NCI-H187 treated with DMSO at 0.1 percent for 48 hours (cell line): ENCODE measurements at places on chromosomes 13 and 19.

DNA sequence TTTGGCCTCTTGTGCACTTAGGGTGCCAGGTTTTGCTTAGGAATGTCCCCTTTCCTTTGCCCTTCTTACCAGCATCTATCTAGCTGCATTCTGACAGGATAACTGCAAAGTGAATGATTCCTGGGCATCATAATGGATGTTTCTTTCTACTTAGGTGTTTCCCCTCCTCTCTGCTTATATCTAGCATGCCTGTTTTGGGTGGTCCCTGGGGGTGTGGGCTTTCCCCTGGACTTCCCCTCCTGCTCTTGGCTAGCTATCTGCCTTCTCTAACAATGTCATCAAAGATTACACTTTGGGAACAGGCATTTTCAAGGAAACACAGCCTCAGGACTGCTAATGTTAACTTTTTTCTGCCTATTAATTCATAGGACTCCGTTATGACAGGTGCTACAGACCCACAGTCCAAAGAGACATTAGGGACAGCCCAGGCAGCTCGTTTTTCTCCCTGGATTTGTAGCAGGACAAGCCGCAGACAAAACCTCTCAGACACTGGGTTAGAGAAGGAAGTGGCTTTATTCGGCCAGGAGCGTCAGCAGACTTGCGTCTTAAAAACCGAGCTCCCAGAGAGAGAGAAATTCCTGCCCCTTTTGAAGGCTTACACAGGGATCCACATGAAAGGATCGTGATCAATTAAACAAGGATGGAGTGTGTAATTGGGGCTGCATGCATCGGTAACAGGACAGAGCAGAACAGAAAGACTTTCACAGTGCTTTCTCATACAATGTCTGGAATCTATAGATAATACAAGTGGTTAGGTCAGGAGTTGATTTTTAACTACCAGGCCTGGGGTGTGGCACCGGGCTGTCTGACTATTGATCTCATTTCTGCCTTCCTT, 17.3 kb downstream of the ZNF700 start:
- no peak for DNase-seq

DNA sequence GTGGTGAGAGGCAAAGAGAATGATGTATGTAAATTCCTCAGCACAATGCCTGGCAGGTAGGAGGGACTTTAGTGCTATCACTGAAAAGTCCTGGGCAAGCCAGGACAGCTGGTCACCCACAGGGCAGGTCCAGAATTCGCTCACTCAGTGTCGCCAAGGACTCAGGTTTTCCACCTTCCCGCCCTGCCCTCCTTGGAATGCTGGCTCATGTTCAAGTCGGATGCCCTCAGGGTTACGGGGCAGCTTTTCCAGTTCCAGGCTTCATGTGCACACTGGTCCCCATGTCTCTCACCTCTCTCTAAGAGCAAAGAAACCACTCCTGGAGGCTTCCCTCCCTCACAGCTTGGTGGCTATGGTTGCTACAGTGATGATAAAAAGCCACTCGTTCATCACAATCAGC, 24.8 kb upstream of the NAXD start:
- no peak for DNase-seq

DNA sequence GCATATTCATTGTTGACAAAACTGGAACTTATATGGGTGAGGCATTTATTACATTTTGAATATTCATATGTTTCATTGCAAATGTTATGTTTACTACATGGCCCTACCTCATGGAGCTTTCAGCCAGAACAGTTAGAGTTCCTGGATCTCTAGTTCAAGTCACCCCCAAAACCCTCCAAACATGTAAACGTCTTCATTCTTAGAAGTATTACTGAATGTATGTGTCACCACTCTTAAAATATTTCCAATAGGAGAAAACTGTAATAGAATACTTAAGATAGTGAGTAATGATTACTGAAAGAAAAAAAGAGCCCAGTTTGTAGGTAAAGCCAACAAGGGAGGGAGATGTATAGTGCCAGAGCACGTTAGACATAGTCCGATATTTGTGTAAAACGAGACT, 23.5 kb downstream of the URI1 start:
- no peak for DNase-seq

GRCh38 chr13:34021619-34022018, 203.7 kb downstream of the RFC3 start:
- DNase-seq = no peak

DNA sequence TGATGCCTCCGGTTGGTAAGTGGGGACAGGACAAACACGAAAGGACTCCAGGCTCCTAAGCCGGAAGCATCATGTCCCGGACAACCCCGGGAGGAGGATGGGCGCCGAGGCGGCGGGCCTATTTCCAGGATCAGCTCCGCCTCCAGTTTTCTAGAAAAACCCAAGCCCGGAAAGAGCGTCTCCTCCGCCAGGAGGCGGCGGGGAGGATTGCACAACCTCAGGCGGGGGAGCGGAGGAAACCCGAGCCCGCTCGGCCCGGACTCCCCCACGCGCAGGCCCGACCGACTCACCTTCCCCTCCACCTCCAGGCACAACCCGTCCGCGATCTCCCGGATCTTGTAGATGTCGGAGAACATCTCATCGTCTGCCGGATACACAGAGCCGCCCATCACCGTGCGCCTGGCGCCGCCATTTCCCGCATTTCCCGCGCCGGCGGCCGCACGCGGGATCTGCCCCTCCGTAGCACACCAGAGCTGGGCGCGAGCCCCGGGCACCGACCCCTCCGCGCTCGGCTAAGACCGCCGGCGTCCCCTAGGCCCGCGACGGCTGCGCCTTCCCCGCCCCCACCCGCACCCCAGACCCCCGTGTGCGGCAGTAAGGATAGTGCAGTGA, 455 bp downstream of the TPT1 start:
- DNase-seq = no peak

GRCh38 chr19:1046117-1046626, 6.3 kb downstream of the ABCA7 start:
- DNase-seq = no peak

GRCh38 chr19:916645-917322, 349 bp upstream of the KISS1R start:
- no peak for DNase-seq

DNA sequence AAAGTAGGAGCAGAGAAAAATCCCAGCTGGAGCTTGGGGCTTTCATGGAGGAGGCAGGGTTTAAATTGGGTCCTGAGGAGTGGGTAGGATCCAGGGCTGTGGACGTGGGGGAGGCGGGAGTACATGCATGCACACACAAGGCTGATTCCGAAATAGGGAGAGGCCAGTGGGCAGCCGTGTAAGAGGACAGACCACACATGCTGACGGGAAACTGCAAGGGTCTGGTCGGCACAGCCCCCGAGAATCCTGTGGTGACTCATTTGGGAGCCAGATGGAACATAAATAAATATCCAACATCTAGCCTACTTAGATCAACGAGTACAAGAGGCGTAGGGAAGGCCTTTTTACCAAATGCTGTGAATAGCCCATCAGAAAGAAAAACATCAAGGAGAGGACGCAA, 216.3 kb upstream of the ZNF507 start:
- no peak for DNase-seq

GRCh38 chr13:114234645-114235421, at the start of gene CDC16:
Gene CDC16 (plus strand): TSS chr13:114234897. CDS start chr13:114235085, 188 bp downstream.
- DNase-seq = peak; percentile 83

DNA sequence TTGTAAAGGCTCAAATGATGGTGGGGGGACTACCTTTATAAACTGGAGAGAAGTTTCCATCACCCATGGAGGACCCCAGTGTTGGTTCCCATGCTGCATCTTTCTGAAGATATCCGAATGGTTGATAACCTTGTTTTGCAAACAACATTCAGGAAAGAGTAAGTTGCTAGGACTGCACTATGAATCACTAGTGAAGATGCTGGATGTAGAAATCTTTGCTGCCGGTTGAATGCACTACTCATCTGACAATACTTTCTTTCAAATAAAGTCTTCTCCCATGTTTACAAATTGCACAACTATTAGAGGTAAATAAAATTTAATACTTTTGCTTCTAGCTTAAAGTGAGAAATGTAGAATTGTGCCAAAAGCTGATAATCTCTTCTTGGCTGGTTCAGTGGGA, 198.4 kb upstream of the SLITRK6 start:
- no peak for DNase-seq

- DNase-seq = no peak
Measured at GRCh38 chr13:63167699-63168337, 1752.2 kb upstream of the PCDH20 start.

- DNase-seq = no peak
Measured at GRCh38 chr13:46668302-46668720, 115.3 kb downstream of the LRCH1 start.

DNA sequence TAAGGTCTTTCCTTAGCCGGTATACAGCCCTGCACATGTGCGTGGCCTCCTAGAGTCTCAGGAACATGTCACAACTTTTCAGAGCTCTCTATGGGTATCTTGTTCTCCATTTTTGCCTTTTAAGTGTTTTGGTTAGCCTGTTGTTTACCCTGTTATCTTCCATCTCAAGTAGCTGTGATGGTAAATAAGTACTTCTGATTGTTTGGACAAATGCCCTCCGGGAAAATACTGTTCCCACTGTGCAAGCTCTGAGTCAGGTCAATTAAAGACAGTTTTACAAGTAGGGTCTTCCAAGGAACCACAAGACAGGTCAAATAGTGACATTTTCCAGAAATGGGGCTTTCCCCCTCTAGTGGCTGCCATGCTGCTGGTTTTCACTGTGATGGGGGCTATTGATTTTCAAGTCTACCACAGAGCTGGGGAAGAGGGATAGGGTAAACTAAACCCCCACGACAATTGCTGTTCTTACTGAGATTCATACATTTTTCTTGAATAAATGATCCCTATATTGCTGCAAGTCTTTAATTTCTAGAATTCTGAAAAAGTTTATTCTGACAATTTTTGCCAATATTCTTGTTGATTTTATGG, 109.5 kb downstream of the TM9SF2 start:
- DNase-seq = no peak

DNA sequence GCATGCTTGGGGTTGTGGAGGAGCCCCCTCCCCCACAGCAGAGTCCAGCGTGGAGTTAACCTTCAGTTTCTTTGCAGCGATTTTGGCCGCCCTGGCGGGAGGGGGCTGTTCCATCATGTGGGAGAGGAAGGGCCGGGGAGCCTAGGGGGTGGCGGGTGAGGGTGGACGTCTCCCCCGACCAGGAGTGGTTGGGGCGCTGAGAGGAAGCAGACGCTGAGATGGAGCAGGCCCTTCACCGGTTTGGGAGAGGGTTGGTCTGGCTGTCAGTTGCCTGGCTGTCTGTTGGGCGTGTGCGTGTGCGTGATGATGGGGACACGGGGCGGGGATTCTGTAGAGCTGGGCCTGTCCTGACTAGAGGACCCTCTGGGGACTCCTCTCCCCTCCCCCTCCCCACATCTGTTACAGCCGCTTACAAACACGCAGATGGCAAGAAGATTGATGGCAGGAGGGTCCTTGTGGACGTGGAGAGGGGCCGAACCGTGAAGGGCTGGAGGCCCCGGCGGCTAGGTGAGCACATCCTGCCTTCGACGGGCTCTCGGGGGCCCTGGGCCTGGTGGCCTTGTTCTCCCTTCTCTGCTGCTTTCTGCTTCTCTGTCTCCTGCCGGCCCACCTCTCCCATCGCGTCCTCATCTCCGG, 9.8 kb upstream of the LIN7B start:
- no peak for DNase-seq

GRCh38 chr13:20843166-20843565, 59.4 kb downstream of the XPO4 start:
- no peak for DNase-seq

GRCh38 chr13:25690582-25690981, 318.8 kb downstream of the ATP8A2 start:
- DNase-seq = no peak

- no peak for DNase-seq
Measured at GRCh38 chr13:92806215-92806614, 420.4 kb upstream of the GPC6 start.

DNA sequence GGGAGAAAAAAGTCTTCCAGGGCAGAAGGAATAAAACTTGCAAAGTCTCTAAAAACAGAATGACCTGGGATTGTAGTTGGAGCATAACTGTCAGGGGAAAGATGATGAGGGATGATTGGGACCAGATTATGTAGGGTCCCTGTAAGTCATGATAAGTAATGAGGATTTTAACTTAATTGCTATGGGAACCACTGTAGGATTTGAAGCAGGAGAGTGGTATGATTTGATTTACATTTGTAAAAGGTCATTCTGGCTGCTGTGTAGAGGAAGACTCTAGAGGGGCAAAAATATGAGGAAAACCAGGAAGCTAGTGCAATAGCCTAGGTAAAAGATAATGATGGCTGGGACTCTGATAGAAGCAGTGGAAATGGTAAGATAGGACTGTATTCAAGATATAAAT, 900.2 kb downstream of the DIAPH3 start:
- DNase-seq = no peak

GRCh38 chr19:36489118-36489919, at the start of gene ZNF566:
Gene ZNF566 (minus strand): TSS chr19:36489561. CDS start chr19:36476557, 13,004 bp downstream.
- DNase-seq = peak; percentile 91

GRCh38 chr19:34838248-34838647, 65.2 kb upstream of the ZNF599 start:
- DNase-seq = no peak

DNA sequence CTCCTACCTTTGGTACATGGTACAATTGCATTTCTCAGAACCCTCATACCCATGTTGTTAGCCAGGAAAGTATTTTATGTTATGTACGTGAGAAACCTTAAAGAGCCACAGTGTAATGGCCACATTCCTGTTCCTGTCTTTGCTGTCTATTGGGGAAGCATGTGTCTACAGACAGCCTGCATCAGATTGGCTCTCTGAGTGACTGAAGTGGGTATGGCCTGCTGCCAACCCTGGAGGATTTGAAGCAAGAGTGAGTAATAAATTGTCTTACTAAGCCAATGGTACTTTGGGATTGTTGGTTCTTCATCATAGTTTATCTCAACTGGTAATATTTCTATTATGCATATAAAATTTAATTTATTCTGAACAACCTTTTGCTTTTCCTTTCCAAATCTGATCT, 574.1 kb downstream of the LMO7 start:
- DNase-seq = no peak

- DNase-seq = no peak
Measured at GRCh38 chr19:3575260-3575741, 2.6 kb downstream of the HMG20B start.

DNA sequence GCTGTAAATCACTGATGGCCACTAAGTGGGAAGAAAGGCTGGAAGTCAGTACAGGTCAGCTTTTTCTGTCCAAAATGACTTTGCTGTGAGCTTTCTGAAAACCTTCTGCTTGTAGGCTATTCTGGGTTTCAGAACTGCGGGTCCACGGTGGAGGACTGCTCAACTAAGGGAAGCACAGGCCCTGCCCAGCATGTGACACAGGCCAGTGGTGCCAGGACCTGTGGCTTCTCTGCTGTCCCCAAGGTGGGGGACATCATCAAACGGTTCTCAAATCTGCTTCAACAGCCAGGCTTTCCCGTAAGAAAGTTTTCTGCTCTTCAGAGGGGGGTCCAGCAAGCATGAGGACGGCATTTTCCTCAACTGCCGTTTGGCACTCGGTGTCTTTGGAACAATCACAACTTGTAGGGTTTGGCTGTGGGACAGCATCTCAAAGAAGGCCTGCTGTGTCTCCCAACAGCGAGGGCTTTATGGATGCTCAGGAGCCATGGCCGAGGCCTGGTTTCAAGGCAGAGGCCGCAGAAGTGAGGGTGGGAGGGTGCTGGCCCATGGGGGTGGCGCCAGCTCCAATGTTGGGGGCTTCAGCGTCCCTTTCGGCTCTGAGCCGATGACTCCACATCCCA, 3.8 kb downstream of the SGTA start:
- DNase-seq = no peak

GRCh38 chr19:16875584-16876555, 12.9 kb upstream of the F2RL3 start:
- no peak for DNase-seq
